ENCODE measurements at places on chromosomes 1 and 21. TPM values are rescaled to one million over a fixed set of nuclear protein-coding genes. Genes with fewer than 3 reads are reported as not detected.

REN gene
- 4.3 TPM for total RNA-seq

DNA sequence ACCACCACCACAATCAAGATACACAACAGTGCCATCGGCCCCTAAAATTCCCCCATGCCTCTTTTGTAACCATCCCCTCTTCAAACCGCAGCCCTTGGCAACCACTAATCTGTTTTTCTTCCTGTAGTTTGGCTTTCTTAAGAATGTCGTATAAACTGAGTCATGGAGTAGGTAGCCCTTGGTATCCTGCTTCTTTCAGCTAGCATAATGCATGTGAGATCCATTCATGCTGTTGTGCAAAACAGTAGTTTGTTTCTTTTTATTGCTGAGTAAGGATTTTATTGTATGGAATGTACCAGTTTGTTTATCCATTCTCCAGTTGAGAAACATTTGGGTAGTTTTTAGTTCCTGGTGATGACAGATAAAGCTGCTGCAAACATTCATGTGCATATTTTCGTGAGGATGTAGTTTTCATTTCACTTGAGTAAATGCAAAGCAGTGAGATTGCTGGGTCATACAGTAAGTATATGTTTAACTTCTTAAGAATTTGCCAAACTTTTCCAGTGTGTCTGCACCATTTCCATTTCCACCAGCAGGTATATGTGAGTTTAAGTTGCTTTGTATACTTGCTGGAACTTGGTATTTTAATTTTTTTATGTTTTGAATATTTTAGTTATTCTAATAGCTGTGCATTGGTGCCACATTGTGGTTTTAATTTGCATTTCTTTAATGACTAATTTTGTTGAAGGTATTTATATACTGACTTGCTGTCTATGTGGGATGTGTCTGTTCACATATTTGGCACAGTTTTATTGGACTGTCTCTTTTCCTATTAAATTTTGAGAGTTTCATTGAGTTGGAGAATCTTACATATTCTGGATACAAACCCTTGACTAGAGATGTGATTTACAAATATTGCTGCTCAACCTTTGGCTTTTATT, 148.4 kb upstream of the MAP1LC3C start:
- DNase-seq: peak; percentile 2

DNA sequence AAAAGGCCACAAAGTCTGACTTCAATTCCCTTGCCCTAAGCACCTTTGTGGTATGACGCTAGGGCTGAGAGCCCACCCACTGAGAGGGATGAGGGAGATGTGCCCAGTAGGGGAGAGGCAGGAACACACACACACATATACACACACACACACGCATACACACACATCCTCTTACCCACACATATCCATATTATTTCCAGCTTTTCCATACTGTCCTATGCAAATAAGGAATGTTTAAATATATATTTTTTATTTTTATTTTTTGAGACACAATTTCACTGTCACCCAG, 3.0 kb downstream of the RAB25 start:
- DNase-seq: peak; percentile 89

DNA sequence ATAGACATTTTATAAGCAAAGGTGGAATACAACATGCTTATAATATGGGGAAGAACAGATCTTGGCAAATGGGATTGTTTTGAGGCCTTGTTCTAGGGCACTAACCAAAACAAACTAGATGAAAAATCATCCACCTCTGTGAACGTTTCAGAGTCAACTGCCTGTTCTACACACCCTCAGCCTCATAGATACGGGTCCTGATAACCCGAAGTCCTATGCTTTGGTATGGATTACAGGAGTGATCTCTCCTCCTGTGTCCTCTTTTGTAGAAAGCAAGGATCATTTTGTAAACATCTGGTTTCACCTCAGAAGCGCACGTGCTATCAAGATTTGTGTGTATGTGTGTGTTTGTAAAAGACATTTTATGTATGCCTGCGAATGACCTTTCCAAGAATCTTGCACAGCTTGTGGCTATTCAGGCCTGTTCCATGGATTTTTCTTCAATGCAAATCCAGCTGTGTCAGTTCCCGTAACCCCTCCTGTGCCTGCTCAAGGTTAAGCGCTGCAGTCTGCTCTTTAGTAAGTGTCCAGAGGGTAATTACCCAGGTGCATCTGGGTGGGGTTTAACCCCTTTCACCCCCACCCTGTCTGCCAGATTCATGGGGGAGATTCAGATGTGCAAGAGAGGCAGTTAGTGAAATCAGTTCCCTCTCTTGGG, 132.4 kb downstream of the ROR1 start:
- peak; percentile 58 for DNase-seq

DNA sequence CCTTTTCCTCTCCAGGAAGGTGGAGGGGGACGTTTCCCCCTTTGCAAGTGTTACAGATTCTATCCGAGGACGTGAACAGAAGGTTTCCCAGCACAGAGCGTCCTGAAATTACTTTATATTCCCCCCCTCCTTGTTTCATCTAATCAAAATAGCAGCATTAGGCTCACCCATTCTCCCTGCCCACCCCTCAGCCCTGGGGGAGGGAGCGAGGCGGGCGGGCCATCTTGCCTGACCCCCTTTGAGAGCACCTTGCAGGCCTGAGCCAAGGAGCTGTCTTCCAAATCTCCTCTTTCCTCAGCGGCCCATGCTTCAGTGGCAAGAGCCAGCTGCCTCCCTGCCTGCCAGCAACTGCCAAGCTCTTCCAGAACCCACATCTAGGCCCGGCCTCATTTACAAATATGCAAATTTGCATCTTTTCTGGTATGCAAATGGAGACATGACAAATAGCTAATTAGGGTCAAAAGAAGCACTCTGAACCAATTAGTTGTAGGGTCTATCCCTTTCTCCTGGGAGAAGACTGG, 69.1 kb upstream of the POU3F1 start:
- no peak for DNase-seq

GRCh38 chr1:222068101-222068500, 326.2 kb upstream of the DUSP10 start:
- DNase-seq: no peak

DNA sequence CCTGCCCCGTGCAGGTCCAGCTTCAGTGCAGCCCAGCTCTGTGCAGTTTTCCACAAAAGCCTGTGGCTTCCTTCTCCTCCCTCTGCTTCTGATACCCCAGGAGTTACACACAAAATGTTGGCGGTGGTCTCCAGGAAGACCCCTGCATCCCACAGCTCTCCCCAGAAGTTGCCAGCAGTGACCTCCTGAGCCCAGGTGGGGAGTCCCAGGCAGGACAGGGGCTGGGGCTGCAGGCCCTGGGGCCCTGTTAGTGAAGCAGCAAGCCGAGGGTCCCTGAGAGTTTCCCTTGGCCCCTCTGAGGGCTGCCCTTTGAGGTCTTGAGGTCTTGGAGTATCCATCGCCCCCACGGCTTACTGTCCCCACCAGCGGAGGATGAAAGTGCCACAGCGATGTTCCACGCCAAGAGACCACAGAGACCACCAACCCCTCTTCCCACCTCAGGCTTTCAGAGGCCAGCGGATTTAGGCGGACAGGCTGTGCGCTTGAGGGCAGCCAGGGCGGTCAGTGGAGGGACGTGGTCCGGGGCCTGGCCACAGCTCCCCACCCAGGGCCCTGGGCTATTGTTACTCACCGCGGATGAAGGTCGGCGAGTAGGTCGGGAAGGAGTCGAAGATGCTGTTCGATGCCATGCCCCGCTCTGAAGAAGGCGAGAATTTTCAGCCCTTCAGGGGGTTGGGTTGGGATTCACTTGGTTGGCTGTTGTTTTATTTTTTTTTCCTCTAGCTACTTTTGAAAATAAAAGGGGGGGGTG, 34.0 kb upstream of the RUNX3 start:
- DNase-seq: no peak

ZNF695 gene
- total RNA-seq: 1.3 TPM

LRRC53 gene
- not detected for total RNA-seq

ICOSLG gene
- total RNA-seq: 0.64 TPM

OR14I1 gene
- not detected for total RNA-seq

DNAI4 gene
- 9.9 TPM for total RNA-seq

IL10 gene
- total RNA-seq: under 0.01 TPM

GRCh38 chr1:243250102-243250501, 5.0 kb downstream of the CEP170 start:
- no peak for DNase-seq

MAP7D1 gene
- 187 TPM for total RNA-seq

FCRL6 gene
- total RNA-seq: not detected

GRCh38 chr1:55639051-55639450, 423.9 kb upstream of the USP24 start:
- peak; percentile 6 for DNase-seq

BEST4 gene
- not detected for total RNA-seq

FH gene
- total RNA-seq: 128 TPM

- no peak for DNase-seq
These were observed 36.1 kb downstream of the LRRC40 start for GRCh38 chr1:70169018-70169839.

DNA sequence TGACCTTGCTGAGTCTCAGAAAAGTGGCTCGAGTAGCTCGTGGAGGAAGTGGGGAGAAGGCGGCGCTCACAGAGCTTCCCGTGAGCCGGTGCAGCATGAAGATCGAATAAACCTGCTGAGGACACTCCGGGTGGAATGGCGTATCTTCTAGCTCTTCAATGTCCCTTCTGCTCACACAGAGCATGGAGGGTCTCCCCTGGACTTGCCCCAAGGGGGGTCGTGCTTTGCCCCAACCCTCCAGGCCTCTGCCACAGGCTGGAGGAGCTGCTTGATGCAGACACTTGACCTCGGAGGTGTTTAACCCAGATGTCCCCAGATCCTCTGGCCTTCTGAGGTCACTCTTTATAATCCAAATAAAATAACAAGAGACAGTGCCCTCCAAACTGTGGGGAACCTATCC, 2.2 kb upstream of the KRTAP10-12 start:
- no peak for DNase-seq

C1orf53 gene
- total RNA-seq: 5.6 TPM

DNA sequence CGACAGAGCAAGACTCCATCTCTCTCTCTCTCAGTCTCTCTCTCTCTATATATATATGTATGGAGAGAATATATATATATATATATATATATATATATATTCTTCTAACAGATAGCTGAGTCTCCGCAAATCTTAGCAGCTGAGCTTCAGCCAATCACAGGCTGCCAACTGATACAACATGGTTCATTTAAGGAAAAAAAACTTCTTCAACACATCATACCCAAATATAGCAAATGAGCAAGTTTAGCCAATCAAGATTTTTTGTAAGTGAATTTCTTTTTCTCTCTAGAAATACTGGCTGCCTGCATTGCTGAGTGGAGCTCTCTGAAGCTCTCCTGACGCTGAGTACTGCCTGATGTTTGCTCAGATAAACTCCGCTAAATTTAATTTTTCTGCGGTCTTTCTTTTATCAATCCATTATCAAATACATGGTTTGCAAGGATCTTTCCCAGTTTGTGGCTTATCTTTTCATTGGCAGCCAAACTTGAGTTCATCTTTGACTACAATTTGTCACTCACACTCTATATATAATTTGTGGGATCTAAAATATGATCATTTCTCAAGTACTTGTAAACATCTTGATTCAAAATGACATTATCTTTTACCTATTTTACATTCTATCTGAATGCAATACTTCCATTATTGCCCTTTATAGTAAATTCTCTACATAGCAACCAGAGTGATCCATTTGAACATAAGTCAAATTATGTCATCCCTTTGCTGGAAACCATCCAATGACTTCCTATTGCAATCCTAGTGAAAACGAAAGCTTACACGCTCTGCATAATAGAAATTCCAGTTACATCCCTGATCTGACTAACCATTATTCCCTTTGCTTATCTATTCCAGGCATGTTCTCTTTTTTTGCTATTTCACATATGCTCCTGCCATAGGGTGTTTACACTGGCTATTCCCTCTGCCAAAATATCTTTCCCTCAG, 2131.7 kb downstream of the MRPL39 start:
- no peak for DNase-seq

Measured in fibroblast of villous mesenchyme (primary cell).